Bronchial epithelial cell (primary cell): ENCODE measurements at places on chromosomes 16 and 17. TPM values are rescaled to one million over a fixed set of nuclear protein-coding genes. Genes with fewer than 3 reads are reported as not detected.

GRCh38 chr16:1505073-1505844 is 12.1 kb downstream of the TELO2 start:
- DNase-seq: no peak

GRCh38 chr17:31724026-31724425 is 135.0 kb downstream of the COPRS start:
- no peak for DNase-seq

- no peak for DNase-seq
Observed at GRCh38 chr16:46911650-46912049, 27.5 kb downstream of the GPT2 start.

GRCh38 chr17:75814900-75815373 is 29.3 kb downstream of the UNC13D start:
- peak; percentile 83 for DNase-seq

DNA sequence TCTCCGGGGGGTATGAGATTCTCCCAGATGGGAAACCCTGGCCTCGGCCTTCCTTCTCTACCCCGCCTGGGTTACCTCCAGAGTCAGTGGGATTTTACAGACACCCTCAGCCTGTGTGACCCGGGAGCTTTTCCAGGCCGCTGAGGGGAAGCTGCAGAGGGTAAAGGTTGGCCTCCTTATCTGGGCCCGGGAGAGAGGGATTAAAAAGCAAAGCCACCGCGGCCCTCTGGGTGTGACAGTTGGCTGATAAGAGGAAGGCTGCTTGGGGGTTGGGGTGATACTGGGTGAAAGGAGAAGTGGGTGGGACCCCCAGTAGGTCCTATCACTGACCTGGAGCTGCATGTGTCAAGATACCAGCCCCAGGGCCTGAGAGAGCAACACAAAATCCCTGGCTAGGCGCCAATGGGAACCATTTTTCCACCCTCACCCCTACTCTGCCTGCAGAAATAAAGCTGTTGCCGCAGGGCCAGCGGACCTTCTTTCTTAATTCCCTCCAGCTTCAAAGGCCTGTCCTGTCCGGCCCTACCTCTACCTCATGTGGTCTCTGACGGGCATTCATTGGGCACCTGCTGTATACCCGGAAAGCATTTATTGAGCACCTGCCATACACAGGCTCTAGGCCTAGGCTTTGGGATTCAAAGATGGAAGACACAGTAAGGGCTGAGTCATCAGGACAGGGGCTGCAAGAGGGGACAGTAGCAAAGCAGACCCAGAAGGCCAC is 77.6 kb upstream of the GSE1 start:
- DNase-seq: no peak

GRCh38 chr17:8898126-8898525 is 30.7 kb upstream of the PIK3R6 start:
- DNase-seq: no peak

GRCh38 chr16:13926891-13927290 is 6.9 kb downstream of the ERCC4 start:
- DNase-seq: no peak

GRCh38 chr16:89363621-89364393 is 126.6 kb downstream of the ANKRD11 start:
- peak; percentile 82 for DNase-seq

DNA sequence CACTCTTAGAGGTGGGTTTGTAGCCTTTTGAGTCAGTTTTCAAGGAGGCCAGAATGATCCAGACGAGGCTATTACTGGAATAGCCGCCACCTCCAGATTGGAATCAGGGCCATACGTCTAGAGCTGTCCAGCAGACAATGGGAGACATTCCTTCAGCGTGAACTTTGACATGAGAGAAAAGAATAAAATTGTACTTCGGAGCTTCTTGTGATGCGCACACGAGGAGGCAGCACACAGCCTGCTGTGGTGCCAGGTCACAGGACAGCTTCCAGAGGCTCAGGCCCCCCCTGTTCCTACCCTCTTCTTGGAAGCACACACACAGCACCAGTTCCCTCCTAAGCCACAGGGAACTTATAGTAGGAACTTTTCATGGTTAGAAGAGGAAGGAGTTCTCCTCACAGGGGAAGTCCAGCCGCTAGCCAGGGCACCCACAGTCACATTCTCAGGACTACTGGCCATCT is 81.0 kb downstream of the VPS53 start:
- no peak for DNase-seq

DNA sequence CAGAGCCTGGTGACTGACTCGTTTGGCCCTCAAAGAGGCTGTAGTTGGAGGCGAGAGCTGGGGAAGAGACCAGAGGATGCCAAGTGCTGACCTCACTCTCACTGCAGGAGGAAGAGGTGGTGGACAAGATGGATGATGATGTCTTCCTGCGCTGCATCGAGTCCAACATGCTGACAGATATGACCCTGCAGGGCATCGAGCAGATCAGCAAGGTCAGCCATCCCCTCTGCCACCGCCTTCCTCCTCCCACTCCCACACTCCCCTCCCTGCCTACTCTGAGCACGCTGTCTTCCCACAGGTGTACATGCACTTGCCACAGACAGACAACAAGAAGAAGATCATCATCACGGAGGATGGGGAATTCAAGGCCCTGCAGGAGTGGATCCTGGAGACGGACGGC is 26.9 kb downstream of the POLR2A start:
- DNase-seq: no peak

DNA sequence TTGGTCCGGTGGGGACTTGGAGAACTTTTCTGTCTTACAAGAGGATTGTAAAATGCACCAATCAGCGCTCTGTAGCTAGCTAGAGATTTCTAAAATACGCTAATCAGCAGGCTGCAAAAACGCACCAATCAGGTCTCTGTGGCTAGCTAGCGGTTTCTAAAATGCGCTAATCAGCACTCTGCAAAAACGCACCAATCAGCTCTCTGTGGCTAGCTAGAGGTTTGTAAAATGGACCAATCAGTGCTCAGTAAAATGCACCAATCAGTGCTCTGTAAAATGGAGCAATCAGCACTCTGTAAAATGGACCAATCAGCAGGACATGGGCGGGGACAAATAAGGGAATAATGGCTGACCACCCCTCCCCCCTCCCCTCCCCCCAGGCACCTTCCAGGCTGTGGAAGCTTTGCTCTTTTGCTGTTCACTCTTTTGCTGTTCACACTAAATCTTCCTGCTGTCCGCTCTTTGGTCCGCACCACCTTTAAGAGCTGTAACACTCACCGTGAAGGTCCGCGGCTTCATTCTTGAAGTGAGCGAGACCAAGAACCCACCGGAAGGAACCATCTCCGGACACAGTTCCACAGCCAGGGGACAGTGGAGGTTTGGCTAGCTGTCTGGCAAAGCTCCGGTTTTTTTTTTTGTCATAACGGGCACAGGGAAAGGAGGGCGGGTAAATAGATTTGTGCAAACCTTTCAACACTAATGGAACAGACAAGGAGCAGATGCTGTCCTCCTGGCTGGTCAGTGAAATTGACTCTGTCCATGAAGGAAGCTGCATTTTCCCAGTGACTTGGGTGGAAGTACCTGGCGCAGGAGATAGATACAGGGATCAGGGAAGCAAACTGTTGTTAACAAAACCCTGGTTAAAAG is 8.3 kb downstream of the PITPNC1 start:
- DNase-seq: no peak

DNA sequence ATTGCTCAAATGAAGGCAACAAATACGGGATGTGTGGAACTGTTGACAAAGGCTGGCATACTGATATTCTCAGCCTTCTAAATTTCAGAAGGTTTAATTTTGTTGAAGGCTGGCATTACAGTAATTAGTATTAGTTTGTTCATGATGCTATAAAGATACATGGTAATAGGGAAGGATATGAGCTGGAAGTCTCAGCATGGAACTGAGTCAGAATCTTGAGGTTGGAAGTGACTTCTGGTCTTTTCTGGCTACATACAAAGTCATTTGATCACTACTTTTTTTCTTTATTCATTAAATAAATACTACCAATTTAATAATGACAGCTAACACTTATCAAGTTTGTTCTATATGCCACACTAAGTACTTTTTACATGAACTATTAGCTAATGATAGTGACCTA is 22.6 kb downstream of the RABEP1 start:
- DNase-seq: no peak

DNA sequence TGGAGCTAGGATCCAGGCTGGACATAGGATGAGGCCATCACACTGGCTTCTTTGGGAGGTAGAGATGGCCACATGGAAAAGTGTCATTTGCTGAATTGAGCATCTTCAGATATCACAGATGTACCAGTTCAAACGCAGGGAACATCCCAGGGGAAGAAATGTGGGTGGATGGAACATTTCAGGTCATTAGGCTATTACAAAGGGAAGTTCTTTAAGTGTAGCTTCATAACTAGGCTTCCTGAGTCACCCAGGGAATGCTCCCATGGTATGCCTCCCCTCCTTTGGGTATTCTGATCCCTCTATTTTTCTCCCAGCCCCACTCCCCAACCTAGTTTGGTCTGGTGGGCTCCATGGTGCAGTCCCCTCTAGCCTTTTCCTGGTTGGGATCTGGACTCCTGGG is 69.8 kb upstream of the IRX3 start:
- DNase-seq: no peak

DNA sequence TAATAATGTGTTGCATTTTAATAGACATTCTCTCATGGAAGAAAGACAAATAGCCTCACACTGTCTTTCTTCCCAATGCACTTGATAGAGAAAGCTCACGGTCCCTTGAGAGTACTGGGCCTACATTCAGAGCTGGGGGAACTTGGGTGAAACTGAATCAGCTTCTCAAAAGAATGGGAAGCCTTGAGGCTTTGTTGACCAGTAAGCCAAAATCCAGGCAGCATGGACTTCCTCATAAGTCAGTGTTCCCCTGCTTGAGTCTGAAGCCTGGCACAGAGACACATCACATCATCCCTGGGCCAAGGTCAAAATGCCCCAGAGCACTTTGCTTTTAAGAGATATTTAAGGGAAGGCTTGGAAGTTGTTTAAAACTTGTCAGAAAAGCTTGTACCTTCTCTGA is 302.2 kb upstream of the SALL1 start:
- DNase-seq: no peak

DNA sequence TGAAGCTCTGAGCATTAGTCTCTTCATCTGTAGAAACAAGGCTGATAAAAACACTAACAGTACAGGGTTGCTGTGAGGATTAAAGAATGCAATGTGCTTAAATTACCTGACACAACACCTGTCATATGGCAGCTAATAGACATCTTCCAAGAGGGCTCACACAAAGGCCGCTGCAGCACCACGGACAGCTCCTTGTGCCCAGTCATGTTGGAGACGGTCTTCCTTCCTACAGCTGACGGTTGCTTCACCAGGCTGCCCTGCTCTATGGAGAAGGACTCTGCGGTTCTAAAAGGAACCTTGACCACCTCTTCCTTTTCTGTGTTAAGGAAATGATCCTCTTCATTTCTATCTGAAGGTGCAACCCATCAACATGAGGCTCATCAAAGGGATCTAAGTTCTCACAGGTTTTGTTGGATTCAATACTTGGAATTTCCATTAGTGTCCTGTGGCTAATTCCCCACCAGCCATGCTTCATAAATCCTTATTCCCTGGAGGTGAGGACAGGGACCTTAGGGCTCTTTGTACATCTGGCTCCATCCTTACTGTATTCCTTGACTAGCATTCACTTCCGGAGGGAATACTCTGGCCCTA is 138.9 kb upstream of the CES5A start:
- DNase-seq: peak; percentile 27

DNA sequence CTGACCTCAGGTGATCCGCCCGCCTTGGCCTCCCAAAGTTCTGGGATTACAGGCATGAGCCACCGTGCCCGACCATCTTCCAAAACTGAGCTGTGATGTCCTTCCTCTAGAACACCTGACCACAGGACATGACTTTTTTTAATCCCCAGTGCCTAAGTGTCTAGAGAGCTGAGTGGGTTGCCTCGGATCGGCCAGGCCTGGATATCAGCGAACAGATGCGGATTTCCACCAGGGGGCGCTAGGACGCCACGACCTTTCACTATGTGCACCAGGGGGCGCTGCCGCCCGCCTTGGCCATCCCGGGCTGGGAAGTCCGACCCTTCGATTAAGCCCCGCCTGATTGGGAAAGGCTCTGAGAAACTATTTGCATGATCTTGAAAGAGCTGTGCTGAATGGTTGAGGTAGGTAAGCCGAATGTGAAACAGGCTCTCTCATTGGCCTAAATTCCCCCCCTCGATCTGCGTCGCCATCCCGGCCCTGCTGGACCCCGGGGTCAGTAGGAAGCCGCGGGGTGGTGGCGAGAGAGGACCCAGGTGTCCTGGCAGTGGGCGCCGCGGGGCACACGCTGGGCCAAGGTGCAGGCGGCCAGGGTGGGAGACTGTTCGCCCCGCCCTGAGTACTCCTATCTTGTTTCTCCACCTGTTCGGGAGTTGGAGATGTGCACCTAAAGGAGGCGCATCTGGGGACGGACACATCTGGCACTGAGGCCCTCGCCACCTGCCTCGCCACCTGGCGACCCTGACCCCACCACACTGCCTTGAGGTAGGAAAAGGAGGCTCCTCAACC is at the start of gene ACBD4:
Gene ACBD4, plus strand, starts transcription at position 496 of the 786 bp plus-strand sequence. CDS start 458 bp downstream, outside the sequence.
- peak; percentile 93 for DNase-seq

GRCh38 chr16:58187092-58187491 is 10.8 kb downstream of the CSNK2A2 start:
- DNase-seq: peak; percentile 9

GRCh38 chr16:86747761-86748160 is 169.4 kb downstream of the FOXL1 start:
- no peak for DNase-seq

GRCh38 chr17:18974407-18975149 is 22.6 kb downstream of the SLC5A10 start:
- peak; percentile 75 for DNase-seq

DNA sequence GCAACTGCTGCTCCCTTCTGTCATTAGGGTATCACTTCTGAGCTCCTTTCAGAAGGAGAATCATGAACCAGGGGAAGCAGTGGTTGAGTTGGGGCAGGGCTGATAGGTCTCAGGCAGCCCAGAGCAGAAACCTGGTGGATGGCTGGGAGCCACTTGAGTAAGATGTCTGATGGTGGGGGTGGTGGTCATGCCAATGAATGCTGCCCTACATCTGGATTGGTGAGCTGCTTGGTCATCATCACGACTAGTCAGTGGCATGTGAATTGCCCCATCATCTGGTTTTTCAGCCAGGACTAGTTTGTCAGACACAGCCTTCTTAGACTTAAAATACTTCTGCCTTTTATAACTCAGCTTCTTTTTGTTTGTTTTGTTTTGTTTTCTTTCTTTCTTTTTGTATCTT is 2.6 kb downstream of the GID4 start:
- DNase-seq: peak; percentile 91

The TMC5 gene
- 0.26 and 3.5 TPM in 2 replicates for total RNA-seq

The DNASE1L2 gene
- under 0.01 and 0.64 TPM in 2 replicates for total RNA-seq

The KRTAP4-9 gene
- total RNA-seq: not detected in 2 replicates

The CCL5 gene
- 0.26 TPM in 1 of 2 replicates, not detected in the other for total RNA-seq

The FBXO39 gene
- total RNA-seq: 0.13 TPM in 1 of 2 replicates, not detected in the other

The PABPN1L gene
- not detected in 2 replicates for total RNA-seq

The MSRB1 gene
- total RNA-seq: 2.9 and 6.0 TPM in 2 replicates

The BCL6B gene
- not detected in 2 replicates for total RNA-seq

The CD300E gene
- not detected in 2 replicates for total RNA-seq

The UTS2R gene
- not detected in 2 replicates for total RNA-seq

The MGAT5B gene
- total RNA-seq: under 0.01 TPM in 1 of 2 replicates, not detected in the other

The PPP1R27 gene
- 0.13 TPM in 1 of 2 replicates, not detected in the other for total RNA-seq

The TNK1 gene
- total RNA-seq: 7.4 and 11.8 TPM in 2 replicates

The MIEN1 gene
- total RNA-seq: 26.6 and 34.1 TPM in 2 replicates

The CORO1A gene
- total RNA-seq: 0.79 and 1.5 TPM in 2 replicates
